Stimulated activated CD4-positive, alpha-beta T cell treated with anti-CD3 and anti-CD28 coated beads, TNF-alpha, amount 100 ng/mL, for 1 hour (primary cell): ENCODE measurements at places on chromosomes 16 and 17.

GRCh38 chr16:9462984-9463383 is 371.5 kb downstream of the HAPSTR1 start:
- no peak for DNase-seq

GRCh38 chr16:85612191-85612800 is 826 bp upstream of the GSE1 start:
- DNase-seq: no peak

DNA sequence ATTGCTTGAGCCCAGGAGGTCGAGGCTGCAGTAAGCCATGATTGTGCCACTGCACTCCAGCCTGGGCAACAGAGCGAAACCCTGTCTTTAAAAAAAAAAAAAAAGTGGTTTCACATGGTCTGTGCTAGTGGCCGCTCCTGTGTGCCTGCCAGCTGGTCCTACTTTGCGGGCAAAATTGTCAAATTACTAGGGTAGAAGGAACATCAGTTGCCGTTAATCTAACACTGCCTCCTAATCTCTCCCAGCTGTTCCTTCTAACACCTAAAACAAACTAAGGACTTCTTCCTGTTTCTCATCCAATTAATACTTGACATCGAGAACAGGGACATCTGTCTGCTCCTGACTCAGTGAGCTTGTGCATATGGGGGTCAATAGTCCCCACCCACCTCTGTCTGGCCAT is 23.9 kb downstream of the TMEM11 start:
- DNase-seq: no peak

DNA sequence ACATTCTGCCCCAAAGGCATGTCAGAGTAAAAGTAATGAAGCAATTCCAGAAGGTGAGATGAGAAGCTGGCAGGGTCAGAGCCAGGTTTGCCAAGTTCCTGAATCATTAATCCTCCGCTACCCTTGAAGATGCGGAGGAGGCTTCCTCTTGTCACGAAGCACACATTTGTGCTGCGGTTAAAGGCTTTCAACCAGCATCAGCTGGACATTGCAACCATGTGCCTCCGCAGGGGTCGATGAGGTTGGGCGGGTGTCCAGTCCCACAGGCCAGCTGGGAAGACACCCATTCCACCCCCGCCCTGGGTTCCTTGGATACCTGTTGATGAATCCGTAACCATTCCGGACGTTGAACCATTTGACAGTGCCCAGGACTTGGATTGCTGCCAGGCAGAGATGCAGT is 1.3 kb downstream of the YBX2 start:
- DNase-seq: no peak

- no peak for DNase-seq
These were observed 14.6 kb upstream of the KCNJ16 start for GRCh38 chr17:70060415-70060814.

DNA sequence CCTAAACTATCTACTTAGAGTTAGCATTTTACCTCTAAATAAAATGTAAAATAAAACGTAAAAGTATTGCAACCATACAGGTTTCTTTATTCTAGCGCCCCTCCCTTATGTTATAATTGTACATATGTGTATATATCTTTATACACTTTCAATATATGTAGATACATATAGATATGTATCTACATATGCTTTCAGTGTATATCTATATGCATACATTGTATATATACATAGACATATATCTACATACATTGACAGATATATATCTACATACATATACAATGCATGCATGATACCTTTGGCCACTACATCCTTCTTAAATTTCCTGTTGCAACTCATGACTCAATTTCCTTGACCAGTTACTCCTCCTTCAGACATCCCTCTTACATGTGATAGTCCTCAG is 16.7 kb downstream of the BPTF start:
- no peak for DNase-seq

DNA sequence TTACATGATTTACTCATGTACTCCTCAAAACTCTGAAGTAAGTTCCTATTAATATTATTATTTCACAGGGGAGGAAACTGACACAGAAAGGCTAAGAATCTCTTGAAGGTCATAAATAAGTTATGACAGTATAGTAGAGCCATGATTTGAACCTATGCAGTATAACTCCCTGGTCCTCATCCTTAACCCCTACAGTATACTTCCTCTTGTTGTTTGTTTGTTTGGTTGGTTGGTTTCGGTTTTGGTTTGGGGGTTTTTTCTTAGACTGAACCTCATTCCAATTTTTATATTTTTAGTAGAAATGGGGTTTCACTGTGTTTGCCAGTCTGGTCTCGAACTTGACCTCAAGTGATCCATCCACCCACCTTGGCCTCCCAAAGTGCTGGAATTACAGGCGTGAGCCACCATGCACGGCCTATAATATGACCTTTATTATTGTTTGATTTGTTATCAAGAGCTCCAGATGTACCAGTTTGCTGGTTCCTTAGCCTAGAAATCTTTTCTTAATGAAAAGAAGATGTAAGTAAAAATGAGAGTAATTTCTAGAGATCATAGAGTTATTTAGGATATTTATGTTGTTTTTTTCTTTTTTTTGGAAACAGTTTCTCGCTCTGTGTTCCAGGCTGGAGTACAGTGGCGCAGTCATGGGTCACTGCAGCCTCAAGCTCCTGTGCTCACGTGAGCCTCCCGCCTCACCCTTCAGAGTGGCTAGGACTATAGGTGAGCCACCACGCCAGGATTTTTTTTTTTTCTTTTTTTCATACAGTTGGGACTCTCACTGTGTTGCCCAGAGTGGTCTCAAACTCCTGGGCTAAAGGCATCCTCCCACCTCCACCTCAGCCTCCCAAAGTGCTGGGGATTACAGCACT is 4.8 kb downstream of the PRR11 start:
- no peak for DNase-seq

GRCh38 chr16:11414815-11415775 is 69.8 kb downstream of the RMI2 start:
- DNase-seq: no peak

DNA sequence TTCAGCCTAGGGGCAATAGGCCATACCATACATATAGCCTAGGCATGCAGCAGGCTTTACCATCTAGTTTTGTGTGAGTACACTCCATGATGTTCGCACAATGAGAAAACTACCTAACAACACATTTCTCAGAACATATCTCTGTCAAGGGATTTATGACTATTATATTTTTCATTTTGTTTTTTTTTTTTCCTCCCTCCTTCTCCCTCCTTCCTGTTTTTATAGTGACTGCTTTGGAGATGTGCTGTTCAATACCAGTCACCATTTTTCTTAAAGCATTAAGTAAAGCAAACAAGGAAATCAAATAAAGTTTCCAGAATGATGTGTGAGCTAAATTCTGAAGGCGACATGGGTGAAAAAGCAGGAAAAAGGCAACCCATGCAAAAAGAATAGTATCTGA is 194.6 kb downstream of the STX8 start:
- no peak for DNase-seq

- DNase-seq: no peak
These were observed 26.2 kb upstream of the NGFR start for GRCh38 chr17:49468811-49469385.
